Right renal cortex interstitium (tissue), 3 donors: ENCODE measurements at places on chromosomes 1 and 21. TPM values are rescaled to one million over a fixed set of nuclear protein-coding genes. Genes with fewer than 3 reads are reported as not detected.

DNA sequence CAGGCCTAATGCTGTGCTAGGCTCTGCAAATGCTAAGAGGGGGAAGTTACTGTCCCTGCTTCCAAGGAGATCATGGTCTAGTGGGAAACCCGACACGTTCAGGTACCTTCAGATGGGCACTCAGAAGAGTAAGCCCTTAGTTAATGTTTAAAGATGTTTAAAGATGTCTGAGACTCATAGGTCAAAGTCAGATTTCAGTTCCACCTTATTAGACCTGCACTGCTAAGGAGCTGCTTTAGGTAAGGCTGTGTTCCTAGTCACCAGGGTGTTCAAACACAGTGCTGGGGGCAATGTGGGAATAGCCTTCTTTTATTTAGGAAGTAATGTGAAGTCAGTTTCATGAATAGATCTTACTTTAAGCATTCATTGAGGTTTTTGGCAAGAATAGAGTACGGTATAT is 3.8 kb upstream of the RUSC1 start:
- DNase-seq = no peak

DNA sequence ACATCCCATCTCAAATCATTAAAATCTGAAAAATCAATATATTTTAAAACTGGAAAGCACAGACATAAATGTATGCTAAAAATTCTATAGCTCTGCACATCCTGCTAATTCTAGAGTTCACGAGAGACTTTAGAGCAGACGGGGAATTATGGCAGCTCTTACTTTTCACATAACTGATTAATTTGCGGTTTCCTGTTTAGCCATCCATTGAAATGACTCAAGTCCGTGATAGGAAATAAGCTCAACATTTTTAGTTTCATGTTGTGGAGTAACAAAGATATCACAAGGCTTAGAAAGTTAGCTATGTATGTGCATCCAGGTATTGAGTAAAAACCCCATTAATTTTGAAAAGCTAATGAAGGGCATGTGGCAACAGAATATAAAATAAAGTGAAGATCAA is 123.2 kb downstream of the SMYD2 start:
- no peak for DNase-seq

FOXD2 gene
- polyA plus RNA-seq = 5.3 TPM

ALPL gene
- polyA plus RNA-seq = 29.1 TPM

DNA sequence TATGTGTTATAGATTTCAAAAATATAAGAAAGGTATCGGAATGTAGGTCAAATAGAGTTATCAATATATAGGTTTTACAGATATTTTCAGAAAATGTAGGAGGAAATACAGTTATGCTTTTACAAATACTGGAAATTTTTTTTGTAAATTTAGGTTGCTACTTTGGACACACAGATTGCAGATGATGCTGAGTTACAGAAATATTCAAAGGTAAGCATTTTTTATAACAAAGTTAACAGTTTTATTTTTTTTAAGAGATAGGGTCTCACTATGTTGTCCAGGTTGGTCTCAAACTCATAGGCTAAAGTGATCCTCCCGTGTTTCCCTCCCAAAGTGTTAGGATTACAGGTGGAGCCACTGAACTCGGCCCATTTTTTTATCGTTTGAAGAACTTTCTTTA is 66.0 kb downstream of the PATJ start:
- no peak for DNase-seq

DNA sequence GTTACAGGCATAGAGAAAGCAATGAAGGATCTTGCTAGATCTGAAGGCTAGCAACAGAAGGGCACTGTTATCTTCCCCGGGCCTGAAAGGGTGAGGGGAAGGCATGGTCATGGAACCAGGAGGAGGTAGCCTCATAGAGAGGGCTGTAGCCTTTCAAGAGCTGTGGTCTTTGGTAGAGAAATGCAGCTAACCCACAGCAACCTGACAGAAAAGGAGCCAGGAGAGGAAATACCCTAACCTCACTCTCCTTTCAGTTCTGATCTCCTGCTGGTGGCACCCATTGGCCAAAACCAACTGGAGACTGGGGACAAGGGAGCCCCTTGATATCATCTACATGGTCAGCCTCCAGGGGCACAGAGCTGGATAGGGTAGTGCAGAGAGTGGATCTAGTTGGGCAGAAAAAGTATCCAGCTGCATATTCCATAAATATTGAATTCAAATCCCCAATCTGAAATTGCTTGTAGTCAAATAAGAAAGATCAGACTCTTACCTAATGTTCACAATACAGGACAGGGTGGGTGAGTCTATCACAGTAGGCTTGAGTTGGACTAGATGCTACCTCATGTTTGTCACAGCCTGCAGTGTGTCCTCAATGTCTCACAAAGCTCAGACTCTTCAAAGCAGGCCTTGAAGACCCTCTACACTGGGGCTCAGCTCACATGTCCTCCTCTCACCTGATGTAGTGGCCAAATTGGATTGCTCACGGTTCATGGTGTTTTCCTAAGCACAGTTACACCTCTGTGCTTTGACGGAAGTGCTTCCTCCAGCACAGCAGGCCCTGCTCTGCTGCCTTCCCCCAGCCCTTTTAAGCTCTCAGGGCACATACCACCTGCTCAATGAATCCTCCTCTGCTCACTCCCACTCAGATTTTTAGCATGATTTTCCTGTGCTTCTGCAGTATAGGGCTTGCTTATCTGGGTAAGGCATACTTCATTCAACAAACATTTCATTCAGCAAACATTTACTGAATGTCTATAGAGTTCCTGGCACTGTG is 74.1 kb upstream of the JUN start:
- no peak for DNase-seq

CCDC24 gene
- 14.6 TPM for polyA plus RNA-seq

GPR89A gene
- 38.5 TPM for polyA plus RNA-seq

- no peak for DNase-seq
Measured at GRCh38 chr1:100713626-100714025, 5.9 kb upstream of the VCAM1 start.

GRCh38 chr1:56167596-56167995 is 411.8 kb downstream of the PLPP3 start:
- no peak for DNase-seq

DNA sequence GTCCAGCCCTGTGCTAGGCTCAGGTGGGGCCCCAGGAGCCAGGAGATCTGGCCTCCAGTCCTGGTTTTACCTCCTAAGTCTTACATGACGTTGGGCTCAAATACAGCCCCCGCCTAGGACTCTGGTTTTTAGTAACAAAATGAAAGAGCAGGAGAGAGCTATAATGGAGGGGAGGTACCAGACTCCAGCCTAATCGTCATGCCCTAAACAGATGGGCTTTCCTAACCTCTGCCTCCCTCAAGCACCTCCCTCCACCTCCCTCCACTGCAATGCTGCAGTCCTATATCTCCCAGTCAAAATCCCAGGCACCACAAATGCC is 28.6 kb downstream of the TTC39A start:
- DNase-seq = no peak

- DNase-seq = no peak
Measured at GRCh38 chr1:231407547-231408396, 14.3 kb downstream of the EGLN1 start.

DNA sequence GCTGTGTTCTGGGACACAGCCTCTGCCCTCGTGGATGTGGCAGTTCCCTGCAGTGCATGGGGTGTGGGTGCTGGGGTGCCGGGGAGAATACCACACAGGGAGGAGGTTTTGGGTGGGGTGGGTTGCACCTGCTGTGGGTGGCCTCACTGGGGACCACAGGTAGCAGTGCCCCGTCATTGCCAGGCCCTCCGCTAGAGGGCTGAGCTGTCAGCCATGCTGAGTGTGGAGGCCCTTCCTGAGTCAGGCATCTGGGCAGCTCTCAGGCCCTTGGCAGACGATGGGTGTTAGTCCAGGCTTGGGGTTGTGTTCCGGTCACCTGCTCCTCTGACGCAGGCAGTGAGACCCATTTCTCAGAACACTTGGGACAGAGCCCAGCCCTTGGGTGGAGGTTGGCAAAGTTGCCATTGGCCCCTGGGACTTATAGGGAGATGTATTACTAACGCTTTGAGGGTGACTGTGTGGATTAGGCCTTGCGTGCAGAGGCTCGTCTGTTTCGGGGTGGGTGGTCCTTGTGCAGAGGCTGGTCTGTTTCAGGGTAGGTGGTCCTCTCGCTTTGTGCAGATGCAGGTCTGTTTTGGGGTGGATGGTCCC is 23.9 kb downstream of the PCNT start:
- no peak for DNase-seq

OR2T35 gene
- not detected for polyA plus RNA-seq

CLEC20A gene
- 0.13 TPM for polyA plus RNA-seq

DNA sequence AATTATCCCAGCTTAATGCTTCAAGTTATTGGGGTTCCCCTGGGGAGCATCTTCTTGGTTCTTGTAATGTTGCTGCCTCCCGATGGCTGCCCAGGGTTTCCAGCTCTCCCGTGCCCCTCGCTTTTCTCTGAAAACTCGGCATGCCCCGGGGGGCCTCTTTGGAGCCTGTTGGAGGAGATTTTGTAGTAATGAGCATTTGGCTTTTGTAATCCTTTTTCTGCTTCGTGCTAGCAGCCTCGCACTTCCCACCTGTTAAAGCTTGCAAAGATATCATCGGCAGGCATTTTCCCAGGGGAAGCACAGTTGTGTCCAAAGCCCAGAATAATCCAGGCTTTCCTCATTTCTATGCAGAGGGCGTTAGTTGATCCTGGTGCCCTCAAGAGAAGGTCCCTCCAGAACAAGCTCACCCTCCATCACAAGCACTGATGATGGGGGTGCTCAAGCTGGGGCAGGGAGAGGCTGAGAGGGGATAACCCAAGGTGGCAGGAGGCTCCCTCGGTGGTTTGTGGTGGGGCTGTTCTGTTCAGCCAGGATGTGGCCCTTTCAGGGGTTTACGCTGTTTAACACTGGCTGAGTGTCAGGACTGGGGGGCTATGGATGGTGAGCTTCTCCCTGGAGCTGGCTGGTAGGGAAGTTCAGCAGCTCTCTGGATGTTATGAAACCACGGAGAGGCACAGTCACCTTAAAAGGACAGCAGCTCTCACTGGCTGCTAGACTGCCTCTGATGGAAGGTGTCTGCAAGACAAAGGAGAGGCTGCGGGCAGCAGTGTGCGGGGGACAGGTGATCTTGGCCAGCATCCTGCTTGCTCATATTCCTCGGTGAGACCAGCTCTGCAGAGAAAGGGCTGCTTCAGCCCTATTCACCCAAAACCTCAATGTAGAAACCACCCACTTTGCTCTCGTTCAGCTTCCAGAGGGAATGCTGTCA is 477.1 kb upstream of the VAMP3 start:
- no peak for DNase-seq

- no peak for DNase-seq
Measured at GRCh38 chr1:220077887-220078286, 11.7 kb downstream of the BPNT1 start.

GRCh38 chr1:83996191-83996590 is 2.7 kb downstream of the TTLL7 start:
- DNase-seq = no peak

DNA sequence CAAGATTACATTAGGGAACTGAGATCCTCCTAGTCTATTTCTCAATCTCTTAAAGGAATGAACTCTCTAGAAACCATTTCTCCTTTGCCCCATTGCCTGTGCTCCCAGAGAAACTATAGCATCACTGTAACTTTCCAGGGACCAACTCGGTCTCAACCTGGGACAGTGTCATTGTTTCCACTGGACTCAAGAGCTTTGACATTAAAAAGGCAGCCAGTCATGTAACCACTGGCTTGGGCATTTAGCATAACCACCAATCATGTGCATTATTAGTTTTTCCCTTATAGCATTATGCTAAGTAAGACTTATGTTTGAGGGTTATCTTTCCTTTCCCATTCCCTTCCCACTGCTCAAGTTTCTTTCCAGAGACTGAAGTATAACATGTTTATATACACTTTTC is 18.2 kb downstream of the TEX38 start:
- DNase-seq = no peak

USH2A gene
- 0.22 TPM for polyA plus RNA-seq

NTPCR gene
- polyA plus RNA-seq = 78.4 TPM

LGR6 gene
- polyA plus RNA-seq = 1.1 TPM

TLCD4 gene
- 6.3 TPM for polyA plus RNA-seq

- DNase-seq = no peak
Measured at GRCh38 chr21:29238967-29239290, 59.8 kb upstream of the BACH1 start.

FCRL6 gene
- polyA plus RNA-seq = 0.08 TPM

- no peak for DNase-seq
Measured at GRCh38 chr1:227521782-227522181, 41.6 kb upstream of the ZNF678 start.

DNA sequence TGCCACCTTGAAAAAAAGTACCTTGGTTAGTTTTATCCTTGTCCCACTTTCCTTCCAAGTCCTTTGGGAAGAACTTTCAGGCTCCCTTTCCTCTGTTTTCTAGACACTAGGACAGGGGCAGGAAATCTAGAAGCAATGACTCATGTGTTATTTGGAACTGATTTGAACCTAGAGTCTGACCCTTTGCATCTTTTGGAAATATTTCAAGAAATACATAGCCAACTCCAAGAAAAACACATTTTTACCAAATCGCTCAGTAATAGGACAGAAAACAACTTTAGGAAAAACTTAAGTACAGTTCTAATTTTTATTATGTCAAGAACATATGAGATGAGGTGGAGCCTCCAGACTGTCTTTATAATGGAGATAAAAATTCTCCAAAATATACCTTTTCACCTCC is 292.4 kb downstream of the PTBP2 start:
- DNase-seq = peak; percentile 20

DNA sequence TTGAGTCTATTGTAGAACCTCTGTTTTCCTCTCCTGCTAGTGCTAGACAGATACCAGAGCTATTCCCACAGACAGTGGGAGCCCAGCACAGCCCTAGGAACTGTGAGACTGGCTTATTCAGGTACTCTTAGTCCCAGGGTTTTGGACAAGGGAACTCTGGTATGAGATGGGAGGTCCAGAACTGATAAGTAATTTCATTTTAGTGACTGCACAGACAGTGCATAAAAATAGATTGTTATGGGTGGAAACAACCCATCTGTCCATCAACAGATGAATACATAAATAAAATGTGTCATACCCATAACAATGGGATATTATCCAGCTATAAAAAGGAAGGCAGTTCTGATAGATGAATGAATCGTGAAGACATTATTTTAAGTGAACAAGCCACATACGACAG is 9.0 kb downstream of the EPS8L3 start:
- no peak for DNase-seq
